Amniotic stem cell (primary cell): ENCODE measurements at places on chromosomes 1 and 21.

DNA sequence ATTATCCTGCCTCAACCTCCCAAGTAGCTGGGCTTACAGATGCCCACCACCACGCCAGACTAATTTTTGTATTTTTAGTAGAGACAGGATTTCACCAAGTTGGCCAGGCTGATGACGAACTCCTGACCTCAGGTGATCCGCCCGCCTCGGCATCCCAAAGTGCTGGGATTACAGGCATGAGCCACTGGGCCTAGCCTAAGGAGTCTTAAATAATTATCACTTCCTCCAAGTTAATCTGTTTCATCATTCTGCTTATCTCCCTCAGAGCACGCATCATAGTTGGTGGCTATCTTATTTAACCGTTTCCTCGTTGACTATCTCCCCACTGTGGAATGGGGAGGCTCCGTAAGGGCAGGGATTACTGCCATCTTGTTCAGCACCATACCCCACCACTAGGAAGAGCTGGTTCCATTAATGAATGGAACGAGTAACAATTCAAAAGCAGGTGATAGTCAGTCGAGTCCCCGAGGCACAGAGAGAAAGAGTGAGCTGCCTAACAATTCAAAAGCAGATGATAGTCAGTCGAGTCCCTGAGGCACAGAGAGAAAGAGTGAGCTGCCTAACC is 52.7 kb downstream of the GLUL start:
- DNase-seq, result no peak

DNA sequence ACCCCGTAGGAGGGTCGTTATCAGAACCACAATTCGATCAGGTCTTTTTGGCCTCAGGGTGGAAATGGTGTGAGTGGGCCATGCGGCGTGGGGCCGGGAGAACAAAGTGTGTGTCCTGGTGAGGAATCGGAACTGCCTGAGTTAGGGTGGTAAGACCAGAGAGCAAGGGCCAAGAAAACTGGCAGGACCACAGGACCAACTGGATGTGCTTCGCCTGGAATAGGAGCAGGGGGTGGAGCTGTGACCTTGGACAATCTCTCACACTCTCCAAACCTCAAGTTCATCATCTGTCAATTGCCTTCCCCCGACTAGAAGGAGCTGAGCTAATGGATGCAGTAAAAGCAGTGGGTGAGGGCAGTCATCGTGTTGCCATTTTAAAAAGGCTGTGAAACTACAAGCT is 59.5 kb downstream of the NAV1 start:
- DNase-seq, result no peak

DNA sequence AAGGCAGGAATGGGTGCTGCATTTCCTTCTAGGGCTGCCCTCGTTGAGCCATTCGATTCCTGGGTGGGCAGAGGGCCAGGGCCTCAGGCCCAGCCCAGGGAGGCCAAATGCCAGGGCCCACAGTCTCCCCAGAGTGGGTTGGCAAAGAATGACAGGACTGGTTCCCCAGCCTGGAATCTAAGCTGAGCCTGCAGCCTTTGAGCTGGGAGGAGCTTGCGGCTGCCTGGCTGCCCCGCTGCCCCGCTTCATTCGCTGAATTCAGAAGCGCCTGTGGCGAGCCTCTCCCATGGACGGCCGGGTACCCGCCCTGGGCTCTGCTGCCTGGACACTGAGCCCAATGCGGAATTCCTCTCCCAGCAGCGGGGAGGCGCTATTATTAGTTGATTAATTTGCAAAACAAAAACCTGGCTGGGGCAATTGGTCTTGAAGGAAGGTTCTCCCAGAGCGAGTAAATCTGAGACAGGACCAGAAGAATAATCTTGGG is 32.3 kb upstream of the TARDBP start:
- DNase-seq, result peak; percentile 51

GRCh38 chr1:163346326-163346870 is 24.6 kb downstream of the NUF2 start:
- DNase-seq, result no peak

DNA sequence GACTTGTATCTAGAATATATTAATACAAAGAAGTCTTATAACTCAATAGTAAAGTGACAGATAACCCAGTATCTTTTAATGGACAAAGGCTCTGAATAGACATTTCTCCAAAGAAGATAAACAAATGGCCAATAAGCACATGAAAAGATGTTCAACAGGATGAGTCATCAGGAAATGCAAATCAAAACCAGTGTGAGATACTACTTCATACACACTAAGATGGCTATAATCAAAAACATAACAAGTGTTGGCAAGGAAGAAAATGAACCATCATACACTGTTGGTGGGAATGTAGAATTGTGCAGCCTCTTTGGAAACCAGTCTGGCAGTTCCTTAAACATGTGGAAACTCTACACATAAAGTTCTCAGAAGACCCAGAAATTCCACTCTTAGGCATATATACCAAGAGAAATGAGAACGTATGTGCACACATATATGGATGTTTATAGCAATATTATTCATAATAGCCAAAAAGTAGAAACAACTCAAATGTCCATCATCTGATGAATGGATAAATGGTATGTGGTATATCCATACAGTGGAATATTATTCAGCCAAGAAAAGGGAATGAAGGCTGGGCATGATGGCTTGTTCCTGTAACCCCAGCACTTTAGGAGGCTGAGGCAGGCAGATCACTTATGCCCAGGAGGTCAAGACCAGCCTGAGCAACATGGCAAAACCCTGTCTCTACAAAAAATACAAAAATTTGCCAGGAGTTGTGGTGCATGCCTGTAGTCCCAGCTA is 9.9 kb upstream of the MPL start:
- DNase-seq, result no peak

DNA sequence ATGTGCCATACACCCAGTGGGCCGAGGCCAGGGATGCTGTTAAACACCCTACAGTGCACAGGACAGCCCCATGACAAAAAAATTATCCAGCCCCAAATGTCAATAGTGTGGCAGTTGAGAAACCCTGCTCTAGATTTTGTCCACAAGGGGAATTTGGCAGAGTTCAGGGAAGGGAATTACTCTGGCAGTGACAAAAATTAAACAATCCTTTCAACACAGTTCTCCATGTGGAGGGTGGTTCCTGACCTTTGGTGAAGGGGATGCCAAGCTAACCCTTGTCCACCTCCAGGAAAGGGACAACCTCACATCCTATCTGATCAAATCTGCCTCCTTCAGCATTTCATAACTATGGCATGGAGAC is 28.4 kb upstream of the CD84 start:
- no peak for DNase-seq

GRCh38 chr21:35895598-35895997 is 164.7 kb downstream of the SETD4 start:
- DNase-seq, result no peak

DNA sequence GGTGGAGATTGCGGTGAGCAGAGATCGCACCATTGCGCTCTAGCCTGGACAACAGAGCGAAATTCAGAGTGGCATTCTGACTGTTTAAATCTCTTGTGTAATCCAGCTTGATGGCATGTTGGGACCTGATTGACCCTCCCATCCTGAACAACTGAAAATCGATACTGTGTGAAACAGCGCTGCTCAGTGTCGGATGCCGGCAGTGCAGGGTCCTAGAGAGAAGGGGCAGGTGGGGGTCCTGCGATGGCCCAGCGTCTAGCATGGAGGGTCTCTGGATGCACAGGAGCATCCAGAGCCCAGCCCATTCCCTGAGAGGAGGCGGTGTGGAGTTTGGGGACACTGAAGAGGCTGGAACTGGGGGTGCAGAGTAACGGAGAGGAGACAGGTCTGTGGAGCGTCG is 15.8 kb downstream of the AGT start:
- no peak for DNase-seq

DNA sequence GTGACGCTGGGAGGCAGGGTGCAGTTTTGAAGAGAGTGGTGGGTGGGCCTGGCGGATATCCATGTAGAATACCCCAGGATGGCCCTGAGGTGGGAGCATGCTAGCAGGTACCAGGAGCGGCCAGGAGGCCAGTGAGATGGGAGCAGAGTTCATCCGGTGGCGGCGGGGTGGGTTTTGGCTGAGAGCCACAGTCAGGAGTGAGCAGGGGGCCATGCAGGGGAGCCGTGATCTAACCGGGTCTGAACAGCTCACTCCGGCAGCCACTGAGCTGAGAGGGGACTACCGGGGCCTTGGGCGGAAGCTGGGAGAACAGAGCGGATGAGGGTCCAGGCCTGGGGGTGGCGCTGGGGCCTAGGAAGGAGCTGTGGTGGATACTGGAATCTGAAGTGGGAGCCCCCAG is 47.6 kb upstream of the LRP8 start:
- DNase-seq, result no peak

DNA sequence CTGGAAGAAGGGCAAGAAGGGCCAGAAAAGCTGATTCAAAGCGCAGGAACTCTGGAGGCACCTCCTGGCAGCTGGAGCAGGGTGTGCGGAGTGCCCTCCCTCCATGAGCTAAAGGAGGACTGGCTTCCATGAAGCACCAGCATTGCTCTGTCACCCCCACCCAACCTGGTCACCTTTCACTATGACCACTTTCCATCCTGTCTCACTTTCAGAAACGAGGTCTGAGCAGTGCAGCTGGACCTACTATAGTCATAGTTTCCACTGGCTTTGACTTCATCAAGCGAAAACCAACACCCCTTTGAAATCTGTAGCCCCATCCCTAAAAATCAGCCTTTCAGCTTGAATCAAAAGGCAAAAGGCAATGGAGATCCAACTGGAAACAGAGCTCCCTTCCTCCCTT is 84.8 kb upstream of the CACNA1E start:
- no peak for DNase-seq

DNA sequence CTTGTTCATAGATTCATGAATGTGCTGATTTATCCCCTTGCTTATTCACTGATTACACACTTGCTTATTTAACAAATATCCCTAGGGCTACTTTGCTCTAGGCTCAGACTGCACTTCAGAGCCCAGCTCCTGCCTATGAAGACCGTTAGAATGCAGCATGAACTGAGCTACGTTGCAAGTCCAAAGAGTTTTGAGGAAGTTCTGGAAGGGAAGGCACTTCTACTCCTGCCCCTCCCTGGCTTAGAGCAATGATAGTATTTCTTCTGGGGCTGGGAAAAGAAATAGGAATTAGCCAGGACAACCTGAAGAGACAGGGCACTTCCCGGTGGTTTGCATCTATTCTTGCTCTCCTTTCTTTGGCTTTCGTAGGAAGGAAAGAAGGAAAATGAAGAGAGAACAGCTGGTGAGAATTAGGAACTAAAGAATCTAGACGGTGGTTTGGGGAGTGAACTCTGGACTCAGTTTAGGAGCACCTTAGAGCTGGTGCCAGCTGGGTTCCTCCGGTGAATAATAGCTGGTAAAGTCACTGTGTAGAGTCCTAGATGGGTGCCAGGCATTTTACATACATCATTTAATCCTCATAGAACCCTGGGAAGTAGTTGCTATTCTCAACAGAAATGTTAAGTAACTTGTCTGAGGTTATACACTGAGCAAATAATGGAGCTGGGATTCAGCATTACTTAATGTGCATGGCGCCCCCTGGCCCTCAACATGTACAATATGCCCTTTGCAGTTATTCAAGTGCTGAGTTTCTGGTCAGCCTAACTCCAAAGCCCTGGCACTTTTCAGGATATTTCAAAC is 65.9 kb downstream of the NDUFS5 start:
- DNase-seq, result peak; percentile 84

- peak; percentile 19 for DNase-seq
These were observed 7.2 kb downstream of the FPGT start for GRCh38 chr1:74205266-74205665.

DNA sequence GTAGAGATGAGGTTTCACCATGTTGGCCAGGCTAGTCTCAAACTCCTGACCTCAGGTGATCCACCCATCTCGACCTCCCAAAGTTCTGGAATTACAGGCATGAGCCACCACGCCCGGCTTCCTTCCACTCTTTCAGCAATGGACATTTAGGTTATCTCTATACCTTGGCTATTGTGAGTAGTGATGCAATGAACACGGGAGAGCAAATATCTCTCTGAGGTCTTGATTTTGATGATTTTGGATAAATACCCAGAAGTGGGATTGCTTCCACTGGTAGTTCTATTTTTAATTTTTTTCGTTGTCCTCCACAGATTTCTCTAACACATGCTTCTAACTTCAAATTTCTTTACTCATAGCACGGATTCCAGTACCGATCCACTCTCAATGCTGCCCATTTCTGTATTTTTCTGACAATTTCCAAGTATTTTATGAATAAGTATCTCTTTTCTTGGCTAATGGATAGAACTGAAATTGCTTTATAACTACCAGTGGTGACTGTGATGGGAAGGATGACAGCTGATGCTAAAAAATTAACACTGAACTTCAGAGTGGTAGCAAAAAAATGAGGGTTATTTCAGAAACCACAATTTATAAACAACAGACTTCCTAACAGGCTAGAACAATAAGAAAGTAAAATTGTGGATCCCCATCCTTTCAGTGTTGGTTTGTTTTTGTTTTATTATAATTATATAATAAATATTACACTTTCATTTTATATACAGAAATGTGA is 327.5 kb upstream of the RUNX1 start:
- no peak for DNase-seq
